ENCODE measurements at places on chromosomes 12 and 14.

DNA sequence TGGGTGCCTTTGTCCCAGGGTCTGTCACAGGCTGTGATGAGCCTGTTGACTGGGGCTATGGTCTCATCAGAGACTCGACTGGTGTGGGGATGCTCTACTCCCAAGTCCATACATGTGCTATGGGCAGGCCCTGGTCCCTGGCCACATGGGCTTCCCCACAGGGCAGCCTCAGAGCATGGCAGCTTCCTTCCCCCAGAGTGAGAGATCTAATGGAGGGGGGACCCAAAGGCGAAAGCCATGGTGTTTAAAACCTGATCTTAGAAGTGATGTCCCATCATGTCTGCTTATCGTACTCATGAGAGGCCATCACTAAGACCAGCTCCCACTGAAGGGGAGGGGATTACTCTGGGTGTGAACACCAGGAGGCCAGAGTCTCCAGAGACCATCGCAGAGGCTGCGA lies 279.0 kb upstream of the RTL1 start:
- no peaks in the 10 kb centered on the region for H3K4me1 ChIP-seq
- H3K27ac ChIP-seq: no peak overlapping the region
- peaks cover 2% of the 10 kb centered on the region for H3K36me3 ChIP-seq

- H3K4me3 ChIP-seq: no peak overlapping the region
- H3K27me3 ChIP-seq: no peaks in the 10 kb centered on the region
- no peak overlapping the region for H3K27ac ChIP-seq
- peak; percentile 40 for DNase-seq
These were observed 17.4 kb upstream of the B4GALNT3 start for GRCh38 chr12:442235-442884.

- no peaks in the 10 kb centered on the region for H3K27me3 ChIP-seq
- DNase-seq: no peak
- H3K4me1 ChIP-seq: no peaks in the 10 kb centered on the region
- H3K4me3 ChIP-seq: no peak overlapping the region
These were observed 401.7 kb downstream of the TRHDE start for GRCh38 chr12:72673853-72674252.

DNA sequence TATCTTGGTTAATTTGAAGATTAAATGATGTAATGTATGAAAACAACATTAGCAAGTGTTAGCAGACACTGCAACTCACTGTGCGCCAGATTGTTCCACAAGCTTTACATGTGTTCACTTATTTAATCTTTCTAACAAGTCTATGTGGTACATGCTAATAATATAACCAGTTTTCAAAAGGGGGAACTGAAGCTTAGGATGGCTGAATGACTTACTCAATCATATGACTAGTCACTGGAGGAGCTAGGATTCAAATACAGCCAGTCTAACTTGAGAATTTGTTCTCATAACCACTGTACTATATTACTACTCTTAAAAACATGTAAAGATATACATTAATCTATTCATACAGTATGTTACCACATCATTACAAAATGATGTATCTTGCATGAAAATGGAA lies 60.5 kb upstream of the LRIG3 start:
- H3K4me3 ChIP-seq: no peak overlapping the region
- DNase-seq: no peak
- no peaks in the 10 kb centered on the region for H3K27me3 ChIP-seq
- no peaks in the 10 kb centered on the region for H3K4me1 ChIP-seq

- DNase-seq: no peak
- peaks cover 24% of the 10 kb centered on the region for H3K36me3 ChIP-seq
- peaks cover 21% of the 10 kb centered on the region for H3K4me1 ChIP-seq
- no peaks in the 10 kb centered on the region for H3K27me3 ChIP-seq
- peak overlapping the region; percentile 92 for H3K4me3 ChIP-seq
These were observed 663 bp upstream of the SNAPC1 start for GRCh38 chr14:61761557-61761956.

DNA sequence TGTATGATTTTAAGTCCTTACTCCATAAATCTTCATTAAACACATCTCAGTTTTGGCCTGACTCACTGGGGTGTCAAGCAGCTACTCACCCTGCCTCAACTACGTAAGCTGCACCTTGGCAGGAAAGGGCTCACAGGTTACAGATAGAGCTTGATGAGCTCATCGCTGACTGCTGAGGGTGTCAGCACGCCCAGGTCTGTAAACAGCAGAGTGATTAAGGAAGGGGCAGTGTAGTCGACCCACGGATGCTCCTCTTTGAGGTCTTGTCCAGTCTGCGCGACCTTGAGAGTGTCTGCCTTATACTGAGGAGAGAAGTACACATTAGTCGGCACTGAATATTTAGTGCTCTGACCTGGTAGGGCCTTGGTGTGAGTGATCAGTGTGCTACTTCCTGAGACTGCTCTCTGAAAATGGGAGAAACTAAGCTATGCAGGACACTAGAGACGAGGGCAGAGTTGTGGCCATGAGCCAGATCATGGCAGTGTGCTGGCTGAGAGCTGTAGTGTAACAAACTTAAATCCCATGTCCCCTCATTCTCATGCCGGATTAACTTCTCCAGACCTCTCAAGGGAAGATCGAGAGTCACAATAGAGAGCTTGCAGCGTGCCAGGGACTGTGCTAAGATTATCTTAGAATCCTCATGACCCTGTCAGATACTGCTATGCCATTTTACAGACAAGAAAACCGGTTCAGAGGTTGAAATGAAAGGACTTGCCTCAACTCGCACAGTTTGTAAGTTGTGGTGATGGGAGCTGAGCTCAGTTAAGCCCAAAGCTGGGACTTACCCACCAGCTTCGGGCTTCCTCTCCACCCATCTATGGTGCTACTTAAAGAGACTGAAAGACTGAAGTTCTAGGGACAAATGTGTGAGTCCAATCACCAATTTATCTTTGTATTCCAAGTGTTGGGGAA lies 11.6 kb downstream of the EIF2B1 start:
- no peaks in the 10 kb centered on the region for H3K27me3 ChIP-seq
- H3K4me3 ChIP-seq: no peak overlapping the region
- no peak for DNase-seq
- H3K4me1 ChIP-seq: peaks cover 2% of the 10 kb centered on the region
- H3K27ac ChIP-seq: peak overlapping the region; percentile 22

DNA sequence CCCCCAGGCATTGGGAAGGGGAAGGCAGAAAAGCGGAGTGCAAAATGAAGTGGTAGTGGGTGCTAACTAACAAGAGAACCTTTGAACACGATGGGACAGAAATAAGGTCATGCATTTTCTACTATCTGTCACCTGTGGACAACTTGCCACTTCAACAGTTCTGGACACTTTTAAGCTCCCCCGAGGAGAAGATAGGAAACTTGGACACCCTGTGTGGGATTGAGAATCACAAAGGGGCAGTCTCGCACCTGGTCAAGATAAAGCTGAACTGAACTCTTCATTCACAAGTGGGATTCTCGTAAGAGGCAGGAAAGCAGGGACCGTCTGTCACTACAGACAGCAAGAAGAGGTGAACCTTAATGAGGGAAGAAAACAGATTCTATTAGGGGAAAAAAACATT lies 51.6 kb downstream of the EIF2S3B start:
- peak overlapping the region; percentile 78 for H3K4me3 ChIP-seq
- peaks cover 44% of the 10 kb centered on the region for H3K36me3 ChIP-seq
- peaks cover 74% of the 10 kb centered on the region for H3K4me1 ChIP-seq

DNA sequence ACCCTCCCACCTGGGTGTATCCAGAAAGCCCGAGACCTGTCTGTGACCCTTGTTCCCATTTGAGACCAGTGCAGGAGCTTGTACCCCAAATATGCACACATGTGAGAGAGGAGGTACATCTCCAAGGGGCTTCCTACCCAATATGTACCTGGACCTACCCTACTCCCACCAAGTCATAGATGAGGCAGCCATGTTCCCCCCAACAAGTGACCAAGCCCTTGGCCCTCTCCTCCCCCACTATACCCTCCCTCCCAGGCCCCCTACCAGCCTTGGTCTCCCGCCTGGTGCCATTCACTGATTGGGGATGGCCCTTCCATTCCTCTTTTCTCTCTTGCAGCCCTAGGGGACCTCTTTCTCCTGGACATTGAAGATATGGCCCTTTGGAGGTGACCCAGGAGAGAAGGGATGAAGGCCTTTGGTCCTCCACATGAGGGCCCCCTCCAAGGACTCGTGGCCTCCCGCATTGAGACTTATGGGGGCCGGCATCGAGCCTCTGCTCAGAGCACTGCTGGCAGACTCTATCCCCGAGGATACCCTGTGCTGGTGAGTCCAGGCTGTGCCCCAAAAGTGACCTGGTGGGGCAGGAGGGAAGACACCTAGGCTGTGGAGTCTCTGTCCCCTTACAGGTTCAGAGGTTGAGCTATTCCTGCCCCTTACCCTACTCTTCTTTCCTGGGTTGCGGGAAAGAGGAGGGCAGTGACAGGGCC lies 1.5 kb downstream of the PLEKHG6 start:
- H3K4me3 ChIP-seq: no peak overlapping the region
- no peak overlapping the region for H3K27ac ChIP-seq
- no peak for DNase-seq
- H3K27me3 ChIP-seq: peaks cover 25% of the 10 kb centered on the region

DNA sequence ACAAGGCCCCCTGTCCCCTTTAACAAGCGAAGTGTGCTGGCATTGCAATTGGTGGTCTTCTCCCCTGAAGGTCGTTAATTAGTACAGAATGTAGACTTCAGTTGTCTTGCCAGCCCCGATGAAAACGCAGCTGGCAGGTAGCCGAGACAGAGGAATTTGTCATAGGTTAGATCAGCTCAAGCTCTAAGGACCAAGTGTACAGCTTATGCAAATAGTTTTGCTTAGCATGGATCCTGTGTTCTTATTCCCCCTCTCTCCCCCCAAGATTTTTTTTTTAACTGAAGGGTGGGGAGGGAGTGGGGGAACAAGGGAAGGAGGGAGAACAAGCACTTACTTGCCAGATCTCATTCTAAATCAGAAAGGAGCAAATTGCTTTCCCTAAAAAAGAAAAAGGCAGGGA lies 58.6 kb upstream of the PARP11 start:
- H3K27ac ChIP-seq: no peak overlapping the region
- peaks cover 9% of the 10 kb centered on the region for H3K4me1 ChIP-seq
- no peaks in the 10 kb centered on the region for H3K36me3 ChIP-seq
- DNase-seq: no peak
- no peak overlapping the region for H3K4me3 ChIP-seq
- peaks cover 71% of the 10 kb centered on the region for H3K27me3 ChIP-seq

GRCh38 chr12:76144245-76144549 lies 59.7 kb upstream of the NAP1L1 start:
- H3K27ac ChIP-seq: peak overlapping the region; percentile 85
- no peaks in the 10 kb centered on the region for H3K27me3 ChIP-seq
- DNase-seq: peak; percentile 16
- H3K4me1 ChIP-seq: peaks cover 13% of the 10 kb centered on the region
- no peaks in the 10 kb centered on the region for H3K36me3 ChIP-seq
- H3K4me3 ChIP-seq: peak overlapping the region; percentile 15

DNA sequence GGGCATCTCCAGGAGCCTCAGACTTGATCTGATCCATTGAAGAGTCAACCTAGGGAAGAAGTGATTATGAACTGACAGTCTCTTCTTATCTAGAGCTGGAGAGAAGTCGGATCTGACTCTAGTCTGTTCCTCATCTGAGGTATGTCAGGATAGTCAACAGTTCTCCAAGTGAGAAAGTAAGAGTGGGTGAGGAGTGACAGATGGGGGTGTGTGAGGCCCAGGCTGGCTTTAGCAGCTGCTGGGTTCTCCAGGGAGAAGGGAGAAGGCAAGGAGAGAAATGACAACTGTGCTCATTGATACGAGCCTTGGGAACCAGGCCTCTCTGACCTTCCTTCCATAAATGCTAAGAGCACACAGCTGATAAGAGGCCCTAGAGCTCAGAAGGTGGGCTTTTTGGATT lies 53.3 kb downstream of the IRAK3 start:
- H3K4me3 ChIP-seq: no peak overlapping the region
- no peak for DNase-seq
- H3K36me3 ChIP-seq: no peaks in the 10 kb centered on the region

DNA sequence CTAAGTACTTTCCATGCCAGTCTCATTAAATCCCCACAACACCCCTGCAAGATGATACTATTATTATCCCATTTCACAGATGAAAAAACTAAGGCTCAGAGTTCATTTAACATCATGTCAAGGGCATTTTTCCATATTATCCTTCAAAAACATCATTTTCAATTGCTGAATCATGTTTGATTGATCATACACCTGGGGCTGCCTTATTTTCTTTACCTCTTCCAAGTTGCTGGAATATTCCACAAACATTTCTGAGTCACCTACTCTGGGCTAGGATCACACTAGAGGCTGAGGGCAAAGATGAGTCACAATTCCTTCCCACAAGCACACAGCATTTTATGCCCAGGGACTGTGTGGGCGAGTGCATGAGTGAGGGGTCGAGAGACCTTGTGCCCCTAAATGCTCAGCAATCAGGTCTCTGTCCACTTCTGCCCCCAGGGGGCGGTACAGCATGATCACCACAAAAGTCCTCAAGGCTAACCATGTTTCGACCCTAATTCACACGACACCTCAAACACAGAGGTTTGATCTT lies 14.1 kb upstream of the TMEM119 start:
- peak overlapping the region; percentile 23 for H3K27ac ChIP-seq
- DNase-seq: peak; percentile 56
- peaks cover 21% of the 10 kb centered on the region for H3K4me1 ChIP-seq
- peaks cover 12% of the 10 kb centered on the region for H3K36me3 ChIP-seq
- H3K27me3 ChIP-seq: no peaks in the 10 kb centered on the region
- H3K4me3 ChIP-seq: no peak overlapping the region

DNA sequence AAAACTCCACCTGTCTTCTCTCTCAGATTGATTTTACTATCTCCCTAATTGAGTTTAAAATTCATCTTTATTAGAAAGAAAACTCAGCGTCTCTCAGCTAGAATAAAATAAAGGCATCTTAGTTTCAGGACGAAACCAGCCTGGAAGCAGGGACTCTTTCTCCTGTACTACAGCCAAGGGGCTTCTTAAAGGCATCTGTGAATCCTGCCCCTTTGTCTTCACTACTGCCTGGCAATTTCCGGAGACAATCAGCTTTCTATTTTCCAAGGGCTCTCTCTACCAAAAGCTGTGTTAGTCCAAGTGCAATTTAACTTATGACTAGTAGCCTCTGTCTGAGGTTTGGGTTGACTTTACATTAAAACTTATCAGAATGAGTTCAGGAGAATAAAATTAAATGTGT lies 623.3 kb upstream of the FOXG1 start:
- no peaks in the 10 kb centered on the region for H3K36me3 ChIP-seq
- DNase-seq: no peak
- no peak overlapping the region for H3K4me3 ChIP-seq
- no peaks in the 10 kb centered on the region for H3K27me3 ChIP-seq
- H3K27ac ChIP-seq: no peak overlapping the region
- no peaks in the 10 kb centered on the region for H3K4me1 ChIP-seq

DNA sequence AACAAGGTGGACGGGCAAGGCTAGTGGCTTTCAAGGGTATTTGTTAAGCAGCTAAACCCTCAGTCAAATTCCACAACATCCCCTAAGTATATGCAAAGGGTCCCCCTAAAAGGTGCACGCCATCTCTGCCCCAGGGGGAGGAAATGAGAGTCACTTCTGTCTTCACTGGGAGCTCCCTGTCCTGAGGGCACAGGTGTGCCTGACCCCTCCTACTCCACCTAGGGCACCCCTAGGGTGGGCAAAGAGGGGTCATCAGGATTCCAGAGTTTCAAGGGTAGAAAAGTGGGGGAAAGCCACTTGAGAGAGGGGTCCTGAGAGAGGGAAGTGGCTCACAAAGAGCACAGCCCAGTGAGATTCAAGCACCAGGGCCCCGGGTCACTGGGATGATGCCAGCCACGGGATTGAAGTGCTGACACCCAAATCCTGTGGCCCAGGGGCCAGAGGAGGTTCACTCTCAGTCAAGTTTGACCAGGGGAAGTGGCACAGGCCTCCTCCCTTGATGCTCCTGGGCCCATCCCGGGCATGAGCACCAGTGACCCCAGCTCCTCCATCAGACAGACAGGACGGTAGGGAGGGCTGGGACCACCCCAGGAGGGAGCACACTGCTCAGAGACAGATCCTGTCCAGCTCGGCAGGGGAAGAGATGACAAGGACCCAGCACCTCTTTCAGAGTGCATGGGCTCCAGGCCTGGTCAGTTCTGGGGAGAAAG lies 82.3 kb upstream of the BCL11B start:
- no peak overlapping the region for H3K4me3 ChIP-seq
- DNase-seq: no peak
- no peak overlapping the region for H3K27ac ChIP-seq
- no peaks in the 10 kb centered on the region for H3K4me1 ChIP-seq
- no peaks in the 10 kb centered on the region for H3K36me3 ChIP-seq

Data from effector memory CD8-positive, alpha-beta T cell (primary cell).